ENCODE measurements at places on chromosomes 6 and 20.

DNA sequence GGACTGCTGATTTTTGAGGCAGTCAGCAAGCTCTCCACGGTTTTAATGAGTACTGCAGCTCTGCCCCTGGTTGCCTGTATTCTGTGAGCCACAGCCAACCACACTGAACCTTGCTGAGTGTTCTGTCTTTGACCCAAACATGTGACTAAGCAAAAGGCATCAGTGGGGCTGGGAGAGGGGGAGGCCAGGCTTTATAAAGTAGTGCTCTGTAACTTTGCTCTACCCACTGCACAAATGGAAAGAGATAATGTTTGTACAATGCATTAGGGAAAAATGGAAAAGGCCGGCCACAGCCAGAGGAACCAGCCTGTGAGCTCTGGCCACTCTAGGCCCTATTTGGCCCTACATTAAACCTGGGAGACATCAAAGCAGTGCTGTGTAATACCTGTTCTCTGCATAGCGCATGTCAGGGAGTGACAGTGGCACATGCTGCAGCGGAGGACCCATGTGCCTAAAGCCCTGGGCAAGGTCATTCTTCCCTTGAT lies 22.0 kb downstream of the KLHL31 start:
- no peak for DNase-seq

GRCh38 chr6:136956590-136957544 lies 34.8 kb downstream of the SLC35D3 start:
- no peak for DNase-seq

GRCh38 chr6:29949934-29950333 lies 7.6 kb downstream of the HLA-A start:
- no peak for DNase-seq

- no peak for DNase-seq
These were observed 60.1 kb downstream of the FBXO5 start for GRCh38 chr6:152922706-152923105.

- no peak for DNase-seq
These were observed 21.0 kb upstream of the GCLC start for GRCh38 chr6:53565886-53566285.

DNA sequence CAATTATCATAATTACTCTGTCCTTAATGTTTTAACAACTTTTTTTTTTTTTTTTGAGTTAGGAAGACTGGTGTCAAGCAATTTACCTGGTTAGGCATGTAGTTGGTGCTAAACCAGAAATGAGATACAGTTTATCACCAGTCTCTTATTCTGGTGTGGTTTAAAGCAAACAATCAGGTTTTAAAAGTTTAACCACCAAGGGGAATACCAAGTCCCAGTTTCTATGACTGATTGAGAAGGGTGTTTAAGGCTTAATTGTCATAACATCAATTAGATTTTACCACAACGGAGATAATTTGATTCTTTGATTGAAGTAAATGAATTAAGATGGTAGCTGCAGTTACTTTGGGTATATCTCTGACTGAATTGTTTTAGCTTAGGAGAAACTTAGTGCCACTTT lies 197.8 kb downstream of the TFAP2B start:
- DNase-seq: no peak

Measured in activated T-cell treated with anti-CD3 and anti-CD28 coated beads for 48 hours (primary cell).